ENCODE measurements at places on chromosomes 11 and 22. TPM values are rescaled to one million over a fixed set of nuclear protein-coding genes. Genes with fewer than 3 reads are reported as not detected.

Gene SIDT2
- 107 TPM for total RNA-seq

Gene APOA4
- not detected for total RNA-seq

- no peak overlapping the region for H3K4me3 ChIP-seq
- H3K27ac ChIP-seq = no peak overlapping the region
- no peaks in the 10 kb centered on the region for H3K36me3 ChIP-seq
- H3K27me3 ChIP-seq = no peaks in the 10 kb centered on the region
Measured at GRCh38 chr11:110318638-110319404, 22.4 kb upstream of the RDX start.

- no peak overlapping the region for H3K27ac ChIP-seq
- peaks cover 4% of the 10 kb centered on the region for H3K27me3 ChIP-seq
- no peaks in the 10 kb centered on the region for H3K4me1 ChIP-seq
- H3K4me3 ChIP-seq = no peak overlapping the region
Measured at GRCh38 chr22:49155770-49156580, 671.7 kb downstream of the BRD1 start.

Gene FGF19
- total RNA-seq = not detected

DNA sequence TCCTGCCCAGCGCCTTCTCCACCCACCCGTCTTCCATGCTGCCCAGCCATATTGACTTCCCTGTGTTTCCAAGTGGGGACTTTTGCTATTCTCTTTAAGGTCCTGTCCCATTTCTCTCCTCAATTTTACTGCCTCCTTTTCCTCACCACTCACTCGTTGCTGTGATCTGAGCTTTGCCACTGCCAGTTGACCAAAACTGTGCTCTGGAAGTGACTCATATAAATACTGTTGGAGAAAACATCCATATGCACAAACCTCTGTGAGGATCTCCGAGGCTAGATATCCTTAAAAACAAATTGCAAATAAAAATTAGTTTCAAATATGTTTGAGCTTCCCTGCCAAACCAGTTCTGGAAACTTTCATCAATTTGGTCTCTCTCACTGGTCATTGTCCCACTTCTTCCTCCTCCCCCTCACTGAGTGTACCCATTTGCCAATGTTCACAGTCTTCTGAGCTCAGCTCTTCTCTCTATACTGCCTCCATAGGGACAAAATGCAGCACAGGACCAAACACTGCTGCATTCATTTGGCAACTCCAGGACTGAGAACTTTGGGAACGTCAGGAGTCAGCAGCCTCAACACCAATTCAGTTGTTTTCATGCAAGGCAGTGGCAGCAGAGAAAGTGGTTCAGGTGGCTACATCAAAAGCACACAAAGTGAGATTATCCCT lies 34.0 kb upstream of the MMP13 start:
- H3K4me3 ChIP-seq = no peak overlapping the region
- no peaks in the 10 kb centered on the region for H3K36me3 ChIP-seq
- DNase-seq = no peak
- no peak overlapping the region for H3K27ac ChIP-seq
- no peaks in the 10 kb centered on the region for H3K27me3 ChIP-seq
- no peaks in the 10 kb centered on the region for H3K4me1 ChIP-seq

Gene RASGRP2
- total RNA-seq = 27.6 TPM

- peaks cover 37% of the 10 kb centered on the region for H3K4me1 ChIP-seq
- H3K27ac ChIP-seq = peak overlapping the region; percentile 82
- peak; percentile 88 for DNase-seq
- peak overlapping the region; percentile 77 for H3K4me3 ChIP-seq
- no peaks in the 10 kb centered on the region for H3K27me3 ChIP-seq
Measured at GRCh38 chr11:47185305-47186075, 744 bp downstream of the PACSIN3 start.

DNA sequence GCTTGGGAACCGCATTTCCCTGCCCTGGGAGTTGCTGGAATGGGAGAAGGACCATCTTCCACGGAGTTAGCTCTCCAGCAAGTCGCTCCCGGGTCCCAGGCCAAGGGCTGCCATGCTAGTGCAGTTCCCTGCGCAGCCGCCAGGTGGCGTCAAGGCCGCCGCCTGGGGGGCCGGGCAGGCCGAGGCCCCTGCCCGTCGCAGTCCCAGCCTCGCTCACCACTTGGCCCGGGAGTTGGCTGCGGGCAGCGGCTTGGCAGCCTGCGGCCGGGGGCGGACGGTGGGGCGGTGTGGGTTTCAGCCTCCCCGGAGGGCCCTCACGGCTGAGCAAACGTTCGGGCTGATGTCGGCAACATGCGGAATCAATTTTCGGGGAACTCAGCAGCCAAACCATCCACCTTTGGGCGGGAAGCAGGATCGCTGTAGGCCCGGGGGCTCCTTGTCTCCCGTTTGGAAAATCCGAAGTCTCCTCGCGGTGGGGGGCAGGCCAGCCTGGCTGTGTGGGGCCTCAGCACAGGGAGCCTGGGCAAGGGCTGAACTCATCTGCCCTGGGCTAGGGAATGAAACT lies 415.1 kb downstream of the SOX6 start:
- no peak for DNase-seq
- H3K4me3 ChIP-seq = no peak overlapping the region
- H3K27ac ChIP-seq = no peak overlapping the region

Gene OR52N4
- total RNA-seq = 0.93 TPM

Gene SLC1A2
- total RNA-seq = 2.5 TPM

Gene SCGB1D4
- not detected for total RNA-seq

DNA sequence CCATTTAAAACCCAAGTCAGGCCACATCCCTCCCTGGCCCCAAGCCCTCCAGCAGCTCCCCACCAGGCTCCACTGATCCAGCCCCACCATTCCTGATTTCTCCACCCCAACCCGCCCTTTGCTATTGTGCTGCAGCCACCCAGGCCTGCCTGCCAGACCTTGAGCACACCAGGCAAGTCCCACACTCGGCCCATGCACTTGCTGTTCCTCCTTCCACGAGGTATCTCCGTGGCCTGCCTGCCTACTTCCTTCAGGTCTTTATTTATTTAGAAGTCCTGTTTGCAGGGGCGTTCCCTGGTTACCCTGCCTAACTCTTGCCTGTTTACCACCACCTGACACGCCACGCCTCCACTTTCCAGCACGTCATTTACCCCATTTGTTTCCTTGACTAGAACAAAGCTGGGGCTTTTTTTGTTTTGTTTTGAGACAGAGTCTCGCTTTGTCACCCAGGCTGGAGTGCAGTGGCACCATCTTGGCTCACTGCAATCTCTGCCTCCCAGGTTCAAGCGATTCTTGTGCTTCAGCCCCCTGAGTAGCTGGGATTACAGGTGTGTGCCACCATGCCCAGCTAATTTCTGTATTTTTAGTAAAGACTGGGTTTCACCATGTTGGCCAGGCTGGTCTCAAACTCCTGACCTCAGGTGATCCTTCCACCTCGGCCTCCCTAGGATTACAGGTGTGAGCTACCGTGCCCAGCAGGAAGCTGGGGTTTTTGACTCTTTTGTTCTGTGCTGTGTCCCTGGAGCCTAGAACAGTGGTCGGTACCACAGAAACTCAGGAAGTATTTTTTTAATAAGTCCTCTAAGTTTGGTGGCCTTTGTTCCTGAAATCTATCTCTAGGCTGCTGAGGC lies 6.7 kb downstream of the CENPM start:
- no peak for DNase-seq
- peak overlapping the region; percentile 76 for H3K27ac ChIP-seq
- no peaks in the 10 kb centered on the region for H3K27me3 ChIP-seq
- no peak overlapping the region for H3K4me3 ChIP-seq
- no peaks in the 10 kb centered on the region for H3K36me3 ChIP-seq

DNA sequence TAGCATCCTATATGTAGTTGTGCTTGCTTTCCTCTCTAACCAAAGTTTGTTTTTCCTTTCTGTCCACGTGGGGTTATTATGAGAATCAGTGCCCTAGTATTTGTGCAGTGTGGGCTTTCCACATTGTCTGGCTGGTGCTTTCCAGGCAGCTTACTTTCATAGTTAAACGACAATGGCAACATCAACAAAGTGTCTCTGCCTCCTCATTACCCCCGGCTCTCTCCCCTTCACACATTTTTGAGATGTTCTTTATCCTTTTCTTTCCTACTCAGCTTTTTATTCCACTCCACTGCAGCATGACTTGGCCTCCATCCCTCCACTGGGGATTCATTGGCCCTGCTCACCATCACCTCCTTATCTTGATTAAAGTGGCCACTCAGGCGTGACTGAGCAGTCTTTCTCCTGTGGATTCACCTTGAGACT lies 19.1 kb downstream of the SPECC1L start:
- peak overlapping the region; percentile 1 for H3K4me3 ChIP-seq
- no peaks in the 10 kb centered on the region for H3K27me3 ChIP-seq
- no peak for DNase-seq
- peak overlapping the region; percentile 61 for H3K27ac ChIP-seq

DNA sequence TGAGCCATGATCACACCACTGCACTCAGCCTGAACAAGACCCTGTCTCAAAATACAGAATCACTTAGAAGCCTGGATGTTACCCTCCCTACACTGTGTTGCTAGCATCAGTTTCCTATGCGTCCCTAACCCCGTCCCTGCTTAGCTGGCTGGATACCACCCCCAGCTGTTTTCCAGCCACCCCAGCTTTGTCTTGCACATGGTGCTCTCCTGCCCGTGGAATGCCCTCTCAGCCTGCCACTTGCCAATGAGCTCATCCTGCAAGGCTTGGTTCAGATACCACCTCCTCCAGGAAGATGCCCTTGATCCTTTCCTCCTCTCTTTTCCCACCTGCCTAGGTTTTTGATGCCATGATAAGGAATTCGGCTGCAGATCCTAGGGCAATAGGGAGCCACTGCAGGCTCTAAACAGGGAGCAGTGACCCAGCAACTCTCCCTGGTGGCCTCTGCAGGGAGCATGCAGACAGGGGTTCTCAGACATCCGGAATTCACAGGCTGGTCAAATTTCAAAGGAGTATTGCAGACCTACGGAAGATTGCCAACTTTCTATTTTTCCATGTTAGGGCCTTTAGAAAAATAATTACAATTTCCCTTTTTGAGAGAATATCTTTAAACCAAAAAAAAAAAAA lies 52.7 kb upstream of the WNT7B start:
- H3K27me3 ChIP-seq = no peaks in the 10 kb centered on the region
- DNase-seq = peak; percentile 31
- H3K4me3 ChIP-seq = no peak overlapping the region
- no peak overlapping the region for H3K27ac ChIP-seq

Gene POU2AF2
- total RNA-seq = not detected

Gene UBASH3B
- 42.2 TPM for total RNA-seq

Gene LRRC74B
- not detected for total RNA-seq

Gene PARVG
- 65.9 TPM for total RNA-seq

DNA sequence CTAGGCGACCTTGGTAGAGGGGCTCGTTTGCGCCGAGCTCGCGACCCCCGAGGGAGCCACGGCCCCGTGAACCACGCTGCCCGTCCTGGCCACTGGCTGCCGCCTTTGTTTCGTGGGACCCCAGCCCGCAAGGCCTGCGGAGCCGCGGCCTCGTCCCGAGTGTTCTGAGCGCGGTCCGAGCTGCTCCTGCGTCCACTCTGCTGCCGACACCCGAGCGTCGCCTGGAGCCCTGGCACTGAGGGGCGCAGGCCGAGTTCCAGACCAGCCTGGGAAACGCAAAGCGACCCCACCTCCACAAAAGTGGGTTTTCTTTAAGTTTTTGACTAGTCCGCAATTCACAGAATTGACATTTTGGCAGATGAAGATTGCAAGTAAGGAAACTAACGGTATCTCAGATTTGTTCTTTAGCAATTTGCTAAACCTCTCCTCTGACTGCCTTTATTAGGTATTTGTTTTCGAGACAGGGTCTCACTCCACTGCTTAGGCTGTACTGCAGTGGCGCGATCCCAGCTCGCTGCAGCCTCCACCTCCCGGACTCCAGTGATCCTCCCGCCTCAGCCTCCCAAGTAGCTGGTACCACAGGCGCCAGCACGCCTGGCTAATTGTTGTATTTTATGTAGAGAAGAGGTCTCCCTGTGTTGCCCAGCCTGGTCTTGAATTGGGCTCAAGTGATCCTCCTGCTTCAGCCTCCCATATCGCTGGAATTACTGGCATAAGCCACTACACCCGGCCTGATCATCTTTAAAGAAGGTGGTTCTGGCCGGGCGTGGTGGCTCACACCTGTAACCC lies 879 bp upstream of the RNH1 start:
- peaks cover 18% of the 10 kb centered on the region for H3K36me3 ChIP-seq
- peak overlapping the region; percentile 70 for H3K27ac ChIP-seq
- no peaks in the 10 kb centered on the region for H3K27me3 ChIP-seq
- peak overlapping the region; percentile 88 for H3K4me3 ChIP-seq
- peaks cover 36% of the 10 kb centered on the region for H3K4me1 ChIP-seq

- no peaks in the 10 kb centered on the region for H3K36me3 ChIP-seq
- peaks cover 4% of the 10 kb centered on the region for H3K4me1 ChIP-seq
- H3K27me3 ChIP-seq = no peaks in the 10 kb centered on the region
- no peak overlapping the region for H3K4me3 ChIP-seq
Measured at GRCh38 chr11:72443016-72443415, 8.7 kb upstream of the CLPB start.

GRCh38 chr11:134728186-134728585 lies 316.1 kb upstream of the B3GAT1 start:
- DNase-seq = no peak
- H3K4me1 ChIP-seq = no peaks in the 10 kb centered on the region
- no peaks in the 10 kb centered on the region for H3K36me3 ChIP-seq
- H3K27me3 ChIP-seq = peaks cover 25% of the 10 kb centered on the region

GRCh38 chr11:35404388-35404775 lies 15.0 kb downstream of the SLC1A2 start:
- H3K36me3 ChIP-seq = no peaks in the 10 kb centered on the region
- peak; percentile 75 for DNase-seq
- peak overlapping the region; percentile 27 for H3K27ac ChIP-seq
- peaks cover 15% of the 10 kb centered on the region for H3K27me3 ChIP-seq
- no peaks in the 10 kb centered on the region for H3K4me1 ChIP-seq

Gene SRSF8
- total RNA-seq = 42.2 TPM

Gene GSTT2B
- total RNA-seq = 9.8 TPM

DNA sequence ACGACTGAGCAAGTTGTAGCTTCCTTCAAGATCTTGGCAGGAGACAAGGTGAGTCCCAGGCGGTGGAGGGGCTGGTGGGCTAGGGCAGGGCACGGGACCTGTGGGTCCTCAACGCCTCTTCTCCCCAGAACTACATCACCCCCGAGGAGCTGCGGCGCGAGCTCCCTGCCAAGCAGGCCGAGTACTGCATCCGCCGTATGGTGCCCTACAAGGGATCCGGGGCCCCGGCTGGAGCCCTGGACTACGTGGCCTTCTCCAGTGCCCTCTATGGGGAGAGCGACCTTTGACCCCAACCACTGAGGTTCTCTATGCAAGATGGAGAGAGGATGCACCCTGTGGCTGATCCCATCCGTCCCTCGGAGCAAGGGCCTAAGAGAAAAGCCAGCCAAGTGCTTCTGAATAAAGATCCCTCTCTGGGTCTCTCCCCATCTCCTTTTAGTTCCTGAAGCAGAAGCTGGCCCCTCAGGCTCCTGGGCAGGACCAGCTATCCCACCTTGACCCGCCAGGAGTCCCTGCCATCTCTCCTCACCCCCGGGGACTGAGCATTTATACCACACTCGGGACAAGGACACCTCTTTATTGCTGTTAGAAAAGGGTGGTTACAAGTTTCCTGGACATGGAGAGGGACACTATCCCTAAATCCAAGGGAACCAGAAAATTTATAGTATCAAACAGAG lies 5.4 kb downstream of the CTSF start:
- no peaks in the 10 kb centered on the region for H3K36me3 ChIP-seq
- peaks cover 13% of the 10 kb centered on the region for H3K4me1 ChIP-seq
- H3K4me3 ChIP-seq = no peak overlapping the region
- no peak overlapping the region for H3K27ac ChIP-seq
- DNase-seq = no peak

All from upper lobe of right lung (tissue), 1 donor.